Anterior cingulate cortex (tissue), 58 donors: ENCODE measurements at places on chromosomes 3 and 15.
A peak's percentile ranks its signal among the peaks of the same experiment; 100 is the strongest.

GRCh38 chr3:66706890-66707289 is 206.1 kb upstream of the LRIG1 start:
- no peak for DNase-seq

DNA sequence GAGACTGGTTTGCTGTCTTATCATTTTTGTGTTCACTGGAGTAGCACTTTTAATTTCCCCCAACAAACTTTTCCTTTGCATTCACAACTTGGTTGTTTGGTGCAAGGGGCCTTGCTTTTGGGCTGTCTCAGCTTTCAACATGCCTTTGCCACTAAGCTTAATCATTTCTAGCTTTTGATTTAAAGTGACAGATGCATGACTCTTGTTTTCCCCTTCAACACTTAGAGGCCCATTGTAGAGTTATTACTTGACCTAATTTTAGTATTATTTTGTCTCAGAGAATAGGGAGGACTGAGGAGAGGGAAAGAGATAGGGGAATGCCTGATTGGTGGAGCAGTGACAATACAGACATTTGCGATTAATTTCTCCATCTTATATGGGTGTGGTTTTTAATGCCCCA is 340.1 kb upstream of the MANF start:
- no peak for DNase-seq

GRCh38 chr3:152471814-152472671 is 203.3 kb downstream of the MBNL1 start:
- DNase-seq = no peak

- DNase-seq = no peak
Observed at GRCh38 chr3:43178891-43179366, 73.0 kb upstream of the POMGNT2 start.

DNA sequence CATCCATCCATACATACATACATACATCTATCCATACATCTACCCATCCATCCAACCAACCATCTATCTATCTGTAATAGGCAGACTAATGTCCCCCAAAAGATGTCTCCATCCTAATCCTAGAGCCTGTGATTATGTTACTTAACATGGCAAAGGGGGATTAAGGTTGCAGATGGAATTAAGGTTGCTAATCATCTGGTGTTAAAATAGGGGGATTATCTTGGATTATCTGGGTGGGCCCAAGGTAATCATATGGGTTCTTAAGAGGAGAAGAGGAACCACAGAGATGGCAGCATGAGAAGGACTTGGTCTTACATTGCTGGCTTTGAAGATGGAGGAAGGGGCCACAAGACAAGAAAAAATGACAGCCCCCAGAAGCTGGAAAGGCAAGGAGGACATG is 14.7 kb upstream of the RPL29 start:
- DNase-seq = no peak

- no peak for DNase-seq
Observed at GRCh38 chr3:154642145-154642544, 212.2 kb upstream of the GPR149 start.

GRCh38 chr15:31435261-31435911 is 108.8 kb downstream of the KLF13 start:
- peak; percentile 51 for DNase-seq

DNA sequence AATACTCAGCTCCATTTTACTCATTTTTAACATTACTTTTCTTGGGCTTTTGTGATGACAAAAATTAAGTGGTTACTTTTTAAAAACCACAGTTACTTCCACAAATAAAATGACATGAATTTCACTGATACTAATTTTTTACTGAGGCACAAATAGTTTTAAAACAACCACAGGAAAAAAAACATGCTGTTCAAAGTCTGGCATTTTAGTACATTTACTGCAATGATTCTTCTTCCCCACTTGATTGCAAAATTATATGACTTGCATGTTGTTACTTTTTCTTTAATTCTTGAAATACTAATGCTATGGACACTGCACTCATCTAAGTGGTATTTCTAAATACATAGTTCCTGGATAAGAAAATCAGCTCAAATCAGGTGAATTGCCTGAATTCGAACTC is 24.8 kb upstream of the SLMAP start:
- no peak for DNase-seq

GRCh38 chr15:39195961-39196486 is 384.9 kb upstream of the THBS1 start:
- no peak for DNase-seq

DNA sequence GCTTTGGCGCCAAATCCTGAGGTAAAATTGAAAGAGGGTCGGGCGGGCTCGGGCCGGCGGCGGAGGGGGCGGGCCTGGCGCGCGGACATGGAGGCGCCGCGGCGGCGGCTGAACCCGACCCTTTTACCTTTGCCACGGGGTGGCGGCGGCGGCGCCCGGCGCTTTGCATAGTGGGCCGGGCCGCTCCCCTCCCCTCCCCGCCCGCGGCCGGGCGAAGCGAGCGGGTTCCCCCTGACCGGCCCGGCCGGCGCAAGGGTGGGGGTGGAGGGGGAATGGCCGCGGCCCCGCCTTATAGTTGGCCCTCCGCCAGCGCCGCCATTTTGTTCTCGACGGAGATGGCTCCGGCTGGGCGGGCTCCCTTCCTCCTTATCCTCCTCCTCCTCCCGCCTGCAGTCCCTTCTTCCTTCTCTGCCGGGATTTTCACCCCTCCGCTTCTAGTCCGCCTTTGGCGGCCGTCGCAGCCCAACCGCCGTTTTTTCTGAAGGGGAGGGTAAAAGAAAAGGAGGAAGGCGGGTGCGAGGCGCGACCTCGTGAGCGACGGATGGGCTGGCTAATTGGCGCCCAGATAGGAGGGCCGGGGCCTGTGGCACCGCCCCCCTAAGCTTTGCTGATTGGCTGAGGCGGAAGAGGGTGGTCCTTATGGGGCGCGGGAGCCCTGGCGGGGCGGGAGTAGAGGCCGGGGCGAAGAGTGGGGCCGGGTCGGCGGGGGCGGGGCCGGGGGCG is 664 bp downstream of the NR2C2 start:
- DNase-seq = peak; percentile 99

- no peak for DNase-seq
Observed at GRCh38 chr3:9231006-9231405, 18.4 kb downstream of the SRGAP3 start.

DNA sequence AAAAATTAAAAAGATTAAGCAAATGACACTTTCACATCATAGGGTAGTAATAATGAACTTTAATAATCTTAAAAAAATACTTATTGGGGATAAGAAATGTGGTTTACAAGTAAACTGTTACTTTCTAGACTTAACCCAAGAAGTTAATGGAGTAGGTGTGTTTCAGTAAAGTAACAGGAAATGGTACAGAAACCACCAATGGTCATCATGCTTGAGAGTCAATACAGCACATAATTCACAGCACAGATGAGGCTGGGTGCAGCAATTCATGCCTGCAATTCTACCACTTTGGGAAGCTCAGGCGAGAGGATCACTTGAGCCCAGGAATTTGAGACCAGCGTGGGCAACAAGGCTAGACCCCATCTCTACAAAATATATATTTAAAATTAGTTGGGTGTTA is 11.5 kb upstream of the USP50 start:
- DNase-seq = no peak

GRCh38 chr15:75231836-75232235 is 26.3 kb upstream of the GOLGA6C start:
- no peak for DNase-seq

GRCh38 chr3:13932578-13933295 is 52.9 kb upstream of the WNT7A start:
- DNase-seq = no peak
